ENCODE measurements at places on chromosomes 5 and 9.

DNA sequence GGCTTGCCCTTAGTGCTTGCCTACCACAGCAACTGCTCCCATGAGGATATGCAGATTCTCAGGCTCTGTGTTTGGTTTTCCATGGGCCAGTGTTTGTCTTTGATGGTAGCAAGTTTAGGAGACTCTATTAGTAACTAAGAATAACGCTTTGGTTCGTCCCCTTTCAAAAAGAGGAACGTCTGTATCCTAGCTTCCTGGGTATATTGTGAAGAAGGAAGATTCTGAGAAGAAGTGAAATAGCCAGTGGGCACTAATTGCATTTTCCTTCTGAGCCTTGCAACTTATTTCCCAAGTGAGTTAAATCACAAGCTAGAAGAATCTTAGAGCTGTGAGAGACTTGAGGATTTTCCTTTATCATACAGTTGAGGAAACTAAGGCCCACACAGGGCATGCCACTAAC, 376.8 kb downstream of the PIK3R1 start:
- DNase-seq = no peak

GRCh38 chr9:80934095-80934494, 755.3 kb downstream of the TLE1 start:
- DNase-seq = no peak

- no peak for DNase-seq
Measured at GRCh38 chr5:133150909-133151544, 99.2 kb downstream of the HSPA4 start.

- no peak for DNase-seq
Measured at GRCh38 chr5:53031695-53032096, 42.5 kb downstream of the ITGA2 start.

GRCh38 chr5:3376611-3377010, 219.0 kb upstream of the IRX1 start:
- DNase-seq = no peak

GRCh38 chr5:67047160-67047559, 149.4 kb downstream of the CD180 start:
- no peak for DNase-seq

GRCh38 chr9:35158501-35159280, 3.1 kb upstream of the UNC13B start:
- no peak for DNase-seq

Measured in NCI-H1092 (cell line).